ENCODE measurements at places on chromosomes 12 and 14. TPM values are rescaled to one million over a fixed set of nuclear protein-coding genes. Genes with fewer than 3 reads are reported as not detected.
A peak's percentile ranks its signal among the peaks of the same experiment; 100 is the strongest.

DNA sequence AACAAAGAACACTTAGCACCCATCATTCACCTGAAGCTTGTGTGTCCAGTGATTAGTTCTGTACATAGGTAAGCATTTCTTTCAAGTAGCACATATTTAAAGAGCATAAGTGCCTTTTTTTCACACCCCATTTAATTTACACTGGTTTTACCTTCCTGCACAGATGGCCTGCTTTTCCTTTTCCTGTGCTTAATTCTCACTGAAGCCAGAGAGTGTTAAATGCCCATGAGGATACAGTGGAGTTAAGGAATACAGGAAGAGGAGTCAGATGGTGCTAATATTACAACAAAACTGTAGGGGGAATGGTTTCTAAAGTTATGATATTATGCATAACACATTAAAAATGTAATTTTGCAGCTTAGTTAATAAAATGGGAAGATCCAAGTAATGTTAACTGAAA lies 31.0 kb upstream of the SLC38A1 start:
- DNase-seq = no peak

- no peak for DNase-seq
Measured at GRCh38 chr12:101826766-101827368, 3.9 kb downstream of the GNPTAB start.

- DNase-seq = no peak
Measured at GRCh38 chr12:53064613-53065436, 14.4 kb downstream of the SPRYD3 start.

The EIF4B gene
- total RNA-seq = 474 TPM

DNA sequence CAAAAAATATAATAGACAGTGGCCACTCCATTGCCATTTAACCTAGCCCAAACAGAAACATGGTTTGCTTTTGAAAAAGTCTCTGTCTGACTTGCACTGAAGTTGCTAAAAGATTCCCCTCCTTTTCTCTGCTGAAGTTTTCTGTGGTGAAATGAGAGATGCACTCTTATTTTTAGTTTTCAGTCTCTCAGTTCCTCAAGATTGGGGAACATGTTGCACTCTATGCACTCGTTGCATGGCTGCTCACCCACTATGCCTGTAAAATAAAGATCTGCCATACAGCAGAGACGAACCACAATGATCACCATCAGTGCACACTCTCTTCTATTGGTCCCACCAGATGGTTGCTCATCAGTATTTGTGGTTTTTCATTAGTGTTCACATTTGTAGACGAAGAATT lies 13.1 kb upstream of the DAAM1 start:
- DNase-seq = no peak

The PSEN1 gene
- total RNA-seq = 71.1 TPM

DNA sequence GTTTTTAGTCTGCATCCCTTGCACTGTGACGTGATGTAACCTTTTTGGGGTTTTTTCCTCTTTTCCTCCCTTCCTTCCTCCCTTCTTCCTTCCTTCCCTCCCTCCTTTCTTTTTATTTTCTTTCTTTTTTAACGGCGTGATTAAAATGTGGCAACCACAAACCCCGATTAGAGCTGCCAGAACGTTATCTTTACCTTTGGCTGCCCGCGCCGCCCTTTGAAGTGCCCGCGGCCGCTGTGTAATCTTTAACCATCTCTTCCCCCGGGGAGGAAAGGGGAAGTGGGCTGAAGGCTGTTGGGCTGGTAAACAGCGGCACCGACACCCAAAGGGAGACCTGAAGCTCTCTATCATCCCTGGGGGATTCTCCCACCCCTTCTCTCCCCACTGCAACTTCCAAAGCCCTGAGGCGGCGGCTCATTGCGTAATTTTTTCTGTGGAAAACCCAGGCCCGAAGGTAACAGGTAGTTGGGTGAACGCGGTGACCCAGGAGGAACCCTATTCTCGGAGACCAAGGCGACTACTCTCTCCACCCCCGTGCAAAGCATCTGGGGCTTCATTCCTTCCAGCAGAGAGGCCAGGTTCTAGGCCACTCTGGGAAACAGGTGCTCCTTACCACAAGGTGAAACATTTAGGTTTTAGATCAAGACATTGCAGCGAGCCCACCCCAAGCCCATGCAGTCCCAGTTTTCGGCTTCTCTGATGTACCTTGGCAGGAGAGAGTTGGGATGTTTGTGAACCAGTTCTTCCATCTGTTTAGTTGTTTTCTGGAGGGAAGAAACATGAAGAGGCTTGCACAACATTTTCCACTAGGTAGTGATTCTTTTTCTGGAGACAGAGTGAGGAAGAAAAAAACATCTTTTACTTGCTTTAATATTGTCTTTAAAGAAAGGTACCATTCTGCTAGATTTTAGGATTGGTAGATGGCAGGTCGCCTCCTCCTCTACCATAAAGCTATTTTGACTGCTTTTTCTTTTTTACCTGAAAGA lies 1.5 kb downstream of the LGR5 start:
- no peak for DNase-seq

- DNase-seq = no peak
Measured at GRCh38 chr12:132544080-132544397, 54.1 kb downstream of the FBRSL1 start.

The PPFIA2 gene
- total RNA-seq = 18.5 TPM

DNA sequence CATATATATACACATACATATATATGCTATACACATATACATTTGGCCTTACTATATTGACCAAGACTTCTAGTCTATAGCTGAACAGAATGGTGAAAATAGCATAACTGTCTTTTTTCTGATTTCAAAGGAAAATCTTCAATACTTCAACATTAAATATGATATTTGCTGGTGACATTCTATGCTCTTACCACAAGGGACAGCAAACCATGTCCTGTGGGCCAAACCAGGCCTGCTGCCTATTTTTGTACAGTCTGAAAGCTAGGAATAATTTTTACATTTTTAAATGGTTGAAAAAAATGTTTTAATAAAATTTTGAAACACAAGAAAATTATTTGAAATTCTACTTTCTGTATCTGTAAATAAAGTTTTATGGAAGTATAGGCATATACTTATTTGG lies 63.6 kb downstream of the EML5 start:
- no peak for DNase-seq

GRCh38 chr14:61476105-61476753 lies 154.8 kb downstream of the PRKCH start:
- DNase-seq = peak; percentile 19

DNA sequence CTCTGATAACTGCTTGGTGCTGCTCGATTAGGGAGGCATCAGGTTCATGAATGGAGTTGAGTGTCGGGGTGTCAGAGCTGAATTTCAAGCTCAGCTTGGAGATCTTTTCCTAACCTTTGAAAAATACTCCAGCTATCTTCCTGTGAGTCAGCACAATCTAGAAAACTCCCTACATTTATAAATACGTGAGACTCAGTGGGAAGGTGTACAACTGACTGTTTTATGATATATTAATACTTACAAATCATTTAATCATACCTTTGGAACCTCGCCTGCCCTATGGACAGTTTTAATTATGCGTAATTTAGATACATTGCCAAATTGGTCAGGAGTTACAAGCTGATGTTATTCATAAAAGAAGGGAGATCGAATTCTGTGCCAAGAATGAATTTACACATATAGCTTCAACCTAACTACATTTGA lies 961 bp downstream of the CMAS start:
- no peak for DNase-seq

The SLC38A2 gene
- total RNA-seq = 292 TPM

- DNase-seq = no peak
Measured at GRCh38 chr14:71574976-71575375, 357.3 kb upstream of the RGS6 start.

DNA sequence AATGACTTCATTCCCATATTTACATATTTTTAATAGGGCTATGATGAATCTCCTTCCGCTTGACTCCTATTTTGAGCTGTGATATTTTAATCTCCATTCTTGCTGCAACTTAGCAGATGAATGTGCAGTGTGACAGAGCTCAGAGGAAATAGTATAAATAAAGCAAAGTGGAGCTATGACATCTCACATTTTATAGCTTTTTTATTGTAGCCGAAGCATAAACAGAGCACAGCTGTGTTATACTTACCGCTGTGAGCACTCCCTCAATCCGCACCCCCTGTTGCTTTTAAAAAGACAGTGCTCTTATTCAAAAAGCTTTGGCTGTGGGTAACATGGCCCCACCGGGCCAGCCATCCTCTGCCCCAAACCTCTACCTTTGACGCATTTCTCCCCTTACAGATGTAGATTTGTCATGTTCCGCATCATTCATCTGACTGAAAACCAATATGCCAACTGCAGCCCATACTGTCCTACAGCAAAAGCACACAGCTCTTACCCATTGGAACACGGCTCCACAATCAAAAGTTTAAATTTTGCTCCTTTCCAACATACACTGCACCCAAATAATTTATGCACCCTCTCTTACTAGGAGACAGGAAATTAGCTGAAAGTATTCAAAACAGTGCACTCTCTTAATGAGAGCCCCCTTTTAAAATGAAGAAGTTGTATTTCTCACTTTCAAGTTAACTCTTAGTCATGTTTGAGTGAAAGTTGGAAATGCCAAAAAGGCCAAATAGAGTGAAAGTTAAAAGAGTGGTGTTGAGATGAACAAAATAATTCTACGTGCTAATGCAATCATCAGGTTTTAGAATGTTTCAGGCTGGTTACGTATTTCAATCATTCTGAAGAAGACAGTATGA lies 429.3 kb upstream of the SOX5 start:
- DNase-seq = no peak

DNA sequence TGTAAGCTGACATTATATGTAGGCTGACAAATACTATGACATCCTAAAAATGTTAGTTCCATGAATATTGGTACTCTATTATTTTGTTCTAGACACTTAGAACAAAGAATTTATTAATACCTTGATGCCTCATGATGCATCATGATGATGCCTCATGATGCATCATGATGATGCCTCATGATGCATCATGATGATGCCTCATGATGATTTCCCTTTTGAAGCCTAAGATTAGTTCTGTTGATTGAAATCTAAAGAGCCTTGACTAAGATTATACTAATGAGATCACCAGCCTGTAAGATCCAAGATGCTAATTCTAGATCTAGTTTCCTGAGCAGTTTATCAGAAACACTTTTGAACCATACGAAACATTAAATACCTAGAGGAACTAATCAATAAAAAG lies 4.6 kb upstream of the CEP128 start:
- DNase-seq = no peak

The JAG2 gene
- 42.2 TPM for total RNA-seq

- no peak for DNase-seq
Measured at GRCh38 chr12:43338848-43339526, 213.0 kb downstream of the ADAMTS20 start.

DNA sequence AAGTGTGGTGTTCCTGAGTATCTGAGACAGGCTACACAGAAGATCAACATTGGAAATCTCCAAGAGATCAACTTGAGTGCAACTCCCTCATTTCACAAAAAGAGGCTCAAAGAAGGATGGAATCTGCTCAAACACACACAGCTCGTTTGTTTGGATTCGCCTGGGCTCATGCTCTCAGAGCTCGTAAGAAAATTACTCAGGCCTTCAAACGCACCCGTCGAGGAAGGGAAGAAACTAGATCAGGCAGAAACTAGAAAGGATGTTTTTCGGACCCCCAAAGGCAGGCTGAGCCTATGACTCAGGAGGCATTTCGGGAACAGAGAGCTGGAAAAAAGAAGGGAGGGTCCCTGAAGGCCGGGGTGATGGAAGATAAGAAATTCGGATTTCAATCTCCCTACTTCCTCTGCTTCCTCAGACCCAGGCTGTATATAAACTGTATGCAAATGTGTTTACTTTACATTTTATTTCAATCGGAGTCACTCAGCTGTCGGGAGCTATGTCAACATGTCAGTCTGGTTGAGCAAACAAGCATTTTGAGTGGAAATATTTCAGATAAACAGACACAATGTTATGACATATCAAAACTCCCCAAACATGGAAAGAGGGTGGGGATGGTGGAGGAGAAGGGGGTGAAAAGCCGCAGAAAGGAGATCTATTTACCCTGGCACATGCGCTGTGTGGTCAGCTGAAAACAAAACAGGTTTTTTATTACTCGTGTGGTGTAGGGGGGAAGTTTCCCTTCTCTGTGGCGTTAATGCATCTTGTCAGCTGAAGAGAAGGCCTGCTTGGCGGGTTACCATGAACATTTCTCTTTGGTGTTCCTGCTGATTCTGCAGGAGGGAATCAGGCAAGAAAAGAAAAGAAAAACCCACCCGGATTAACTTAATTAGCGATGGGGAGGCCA lies 129.1 kb upstream of the TBX3 start:
- peak; percentile 69 for DNase-seq

DNA sequence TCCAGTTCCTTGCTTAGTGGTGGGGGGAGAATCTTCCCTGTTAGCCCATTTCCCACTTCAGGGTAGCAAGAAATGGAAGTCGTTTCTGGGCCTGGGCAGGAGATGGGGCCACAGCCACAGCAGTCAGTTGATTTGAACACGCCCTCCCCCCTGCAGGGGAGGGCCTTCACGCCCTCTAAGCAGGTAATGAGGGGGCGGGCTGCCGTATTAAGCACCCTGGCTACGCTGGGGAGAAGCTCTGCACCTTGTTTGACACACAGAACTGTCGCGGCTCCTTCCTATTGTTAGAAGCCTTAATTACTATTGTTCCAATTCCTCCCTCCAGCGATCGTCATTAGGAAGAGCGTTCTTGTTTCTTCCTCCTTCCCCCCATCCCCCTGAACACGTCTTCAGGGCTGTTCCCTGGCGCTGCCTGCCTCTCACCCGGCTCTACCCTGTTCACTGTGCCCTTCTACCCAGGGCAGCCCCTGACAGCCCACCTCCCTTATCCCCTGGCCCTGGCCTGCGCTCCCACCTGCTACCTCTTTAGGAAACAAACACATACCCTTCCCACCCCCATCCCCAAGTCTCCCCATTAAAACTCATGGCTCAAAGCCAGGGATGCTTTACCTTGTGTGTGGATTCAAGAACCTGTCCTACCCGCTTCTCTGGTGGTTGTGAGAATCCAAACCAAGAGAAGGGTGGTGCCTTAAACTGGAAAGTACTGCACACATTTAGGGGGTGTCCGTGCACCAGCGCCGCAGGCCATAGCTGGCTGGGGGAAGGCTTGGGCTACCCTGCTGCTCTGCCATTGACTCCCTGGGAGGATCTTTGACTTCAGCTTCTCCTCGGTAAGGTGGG lies 137.6 kb downstream of the TSPAN9 start:
- peak; percentile 62 for DNase-seq

DNA sequence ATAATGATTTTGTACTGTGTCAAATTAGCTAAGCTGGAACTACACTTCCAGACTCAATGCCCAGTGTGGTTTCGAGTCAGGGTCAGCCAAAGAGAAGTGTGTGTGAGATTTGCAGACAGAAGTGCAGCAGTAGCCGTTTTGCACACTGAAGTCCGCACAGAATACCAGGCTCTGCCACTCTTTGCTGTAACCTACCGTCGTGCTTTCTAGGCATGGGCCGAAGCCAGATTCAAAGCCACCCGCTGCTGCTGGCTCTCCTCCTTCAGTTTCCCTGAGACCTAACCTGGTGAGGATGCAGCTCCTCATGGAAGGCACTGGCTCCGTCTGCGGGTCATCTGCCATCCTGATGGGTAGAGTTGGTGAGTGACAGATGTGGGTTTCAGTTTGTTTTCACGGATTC lies 48.8 kb downstream of the LRTM2 start:
- DNase-seq = peak; percentile 12

The KCNA5 gene
- total RNA-seq = 0.13 TPM

GRCh38 chr12:48998497-48999353 lies 450 bp downstream of the DDN start:
- DNase-seq = no peak

- no peak for DNase-seq
Measured at GRCh38 chr12:78038986-78039385, 208.3 kb downstream of the NAV3 start.

GRCh38 chr12:132152411-132152821 lies 8.2 kb downstream of the NOC4L start:
- no peak for DNase-seq

The ARHGAP5 gene
- total RNA-seq = 138 TPM

The SMIM41 gene
- total RNA-seq = 0.78 TPM

The TDG gene
- total RNA-seq = 24.9 TPM

All from ureter (tissue), 1 donor.